ENCODE measurements at places on chromosomes 11 and 22.

GRCh38 chr11:34749666-34750659 lies 129.1 kb downstream of the EHF start:
- DNase-seq, result no peak

- DNase-seq, result no peak
Measured at GRCh38 chr22:46373159-46373558, 37.6 kb downstream of the TRMU start.

GRCh38 chr22:23175817-23176644 lies 4.3 kb upstream of the BCR start:
- no peak for DNase-seq

- no peak for DNase-seq
Measured at GRCh38 chr11:59582006-59582405, 33.6 kb downstream of the OSBP start.

DNA sequence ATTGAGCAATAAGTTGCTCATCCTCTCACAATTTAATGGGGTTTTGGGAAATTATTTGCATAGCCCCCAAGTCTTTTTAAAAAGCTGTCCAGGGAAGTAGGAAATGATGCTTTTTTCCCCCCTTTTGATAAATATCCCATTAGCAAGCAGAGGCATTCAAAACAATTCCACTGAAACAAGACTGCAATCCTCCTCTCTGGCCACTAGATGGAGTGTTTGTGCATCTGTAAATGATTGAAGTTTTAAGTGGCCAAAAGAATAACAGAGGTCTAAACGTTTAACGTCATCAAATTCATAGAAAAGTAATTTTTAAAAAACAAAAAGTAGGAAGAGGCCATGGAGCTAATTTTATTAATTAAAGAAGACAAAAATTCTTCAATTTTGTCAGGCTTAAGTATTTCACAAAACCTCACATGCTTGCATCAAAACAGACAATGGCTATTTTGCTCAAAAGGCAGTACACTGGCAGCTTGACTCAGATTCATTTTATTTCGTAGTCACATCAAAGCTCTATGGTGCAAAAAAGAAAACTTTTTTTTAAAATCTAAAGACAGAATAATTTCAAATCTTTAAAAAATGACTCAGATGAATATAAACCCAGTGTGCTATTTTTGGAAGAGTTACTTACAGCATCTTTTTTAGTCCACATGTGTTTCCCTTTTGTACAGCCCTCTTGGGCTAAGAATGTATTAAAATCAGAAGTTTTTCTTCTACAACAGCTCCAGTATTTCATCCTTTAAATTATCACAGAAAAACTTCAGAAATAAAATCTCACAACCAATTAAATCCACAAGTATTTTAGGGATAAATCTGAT lies 17.8 kb downstream of the CHORDC1 start:
- DNase-seq, result no peak

DNA sequence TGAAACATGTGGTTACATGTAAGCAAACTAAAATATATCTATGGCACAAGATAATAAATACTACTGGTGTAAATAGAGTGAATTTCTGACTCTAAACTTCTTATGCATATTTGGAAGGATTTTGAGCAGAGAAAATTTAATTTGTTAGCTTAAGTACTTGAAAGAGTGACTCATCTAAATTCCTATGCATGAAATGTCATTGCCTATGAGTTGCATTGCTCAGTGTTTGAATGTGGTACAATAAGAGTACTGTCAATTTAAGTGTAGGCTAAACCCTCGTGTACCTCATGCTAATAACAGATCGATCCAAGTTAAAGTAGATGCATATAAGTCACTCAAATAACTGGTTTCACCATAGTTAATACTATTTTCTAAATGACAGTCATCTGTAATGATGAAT lies 5.3 kb upstream of the CARD18 start:
- DNase-seq, result no peak

DNA sequence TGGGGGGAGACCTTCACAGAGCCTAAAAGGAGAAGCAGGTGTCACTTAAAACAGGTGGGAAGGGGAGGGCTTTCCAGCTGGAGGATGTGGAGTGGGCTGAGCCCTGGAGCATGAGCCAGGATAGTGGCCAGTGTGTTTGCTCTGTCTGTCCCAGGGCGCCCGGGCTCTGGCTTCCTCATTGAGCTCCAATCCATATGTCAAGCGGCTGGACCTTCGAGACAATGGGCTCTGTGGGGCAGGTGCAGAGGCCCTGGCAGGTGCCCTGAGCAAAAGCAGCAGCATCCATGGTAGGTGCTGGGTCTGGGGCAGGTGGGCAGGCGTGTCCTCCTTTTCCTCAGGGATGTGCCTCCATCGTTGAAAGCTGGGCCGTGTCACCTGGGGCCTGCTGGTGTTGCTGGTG lies 2.0 kb downstream of the LRRC74B start:
- DNase-seq, result no peak

DNA sequence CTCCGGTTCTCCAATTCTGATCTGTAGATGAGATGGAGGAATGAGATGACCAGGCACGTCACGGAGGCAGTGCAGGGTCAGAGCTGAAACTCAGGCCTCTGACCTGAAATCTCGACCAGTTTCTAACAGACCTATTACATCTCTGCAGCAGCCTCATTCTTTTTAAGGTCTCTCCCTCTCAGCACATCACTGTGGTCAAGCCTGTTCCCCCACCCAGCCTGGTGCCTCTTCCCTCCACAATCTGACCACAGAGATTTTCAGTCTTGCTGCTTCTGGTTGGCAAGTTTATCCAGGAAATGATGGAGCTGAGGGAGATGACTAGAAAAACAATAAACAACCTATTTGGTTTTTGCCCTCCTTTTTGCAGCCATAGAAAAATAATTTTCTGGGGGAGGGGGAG lies 9.5 kb downstream of the GRAMD1B start:
- no peak for DNase-seq

DNA sequence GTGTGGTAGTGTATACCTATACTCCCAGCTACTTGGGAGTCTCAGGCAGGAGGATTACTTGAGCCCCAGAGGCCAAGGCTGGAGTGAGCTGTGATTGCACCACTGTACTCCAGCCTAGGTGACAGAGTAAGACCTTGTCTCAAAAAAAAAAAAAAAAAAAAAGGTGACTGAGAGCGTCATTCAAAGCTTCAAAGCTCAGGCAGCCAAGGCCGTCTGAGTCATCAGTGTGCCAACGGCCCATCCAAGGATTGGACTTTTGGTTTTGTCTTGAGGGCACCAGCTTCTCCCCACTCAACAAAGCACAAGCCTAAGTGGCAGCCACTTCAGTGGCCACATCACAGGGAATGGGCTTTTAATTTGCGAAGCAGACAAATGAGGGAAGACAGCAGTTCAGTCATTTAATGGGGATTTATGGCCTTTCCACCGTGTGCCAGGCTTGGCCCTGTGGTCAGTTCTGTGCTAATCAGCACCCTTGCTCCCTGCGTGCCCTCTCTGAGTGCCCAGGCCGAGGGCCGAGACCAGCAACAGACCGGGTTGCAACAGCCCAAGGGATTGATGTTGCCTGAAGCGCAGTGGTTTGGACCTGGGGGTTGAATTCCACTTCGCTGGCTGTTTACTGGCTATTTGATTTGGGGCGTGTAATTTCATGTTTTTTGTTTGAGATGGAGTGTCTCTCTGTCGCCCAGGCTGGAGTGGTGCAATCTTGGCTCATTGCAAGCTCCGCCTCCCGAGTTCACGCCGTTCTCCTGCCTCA lies 30.2 kb upstream of the CRYBB3 start:
- no peak for DNase-seq

- no peak for DNase-seq
Measured at GRCh38 chr11:20610825-20611224, 11.4 kb downstream of the SLC6A5 start.

DNA sequence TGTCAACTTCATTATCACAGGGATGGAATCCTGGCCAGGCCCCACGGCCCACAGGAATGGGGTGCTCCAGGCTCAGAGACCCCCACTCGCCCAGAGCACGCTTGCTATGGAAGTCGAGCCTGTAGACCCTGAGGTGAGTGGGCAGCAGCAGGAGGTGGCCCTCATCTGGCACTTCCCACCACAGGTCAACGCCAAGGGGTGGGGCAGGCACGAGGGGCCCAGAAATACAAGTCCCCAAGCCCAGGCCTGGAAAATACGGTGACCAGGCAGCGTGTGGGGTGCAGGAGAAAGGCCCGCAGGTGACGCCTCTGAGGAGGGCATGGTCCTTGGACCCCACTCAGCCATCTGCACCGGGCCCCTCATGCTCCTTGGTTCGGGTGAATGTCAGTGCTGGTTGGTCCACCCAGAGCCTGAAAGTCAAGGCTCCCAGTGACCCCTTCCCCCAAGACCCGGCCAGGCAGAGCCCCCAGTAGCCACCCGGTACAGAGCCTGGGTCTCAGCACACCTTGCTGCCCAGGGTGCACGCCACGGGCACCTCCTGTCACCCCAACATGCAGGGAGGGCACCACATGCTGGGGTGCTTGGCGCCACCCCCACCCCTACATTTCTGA lies 2.4 kb downstream of the MOB2 start:
- DNase-seq, result no peak

GRCh38 chr22:39785232-39785631 lies 108.3 kb downstream of the ENTHD1 start:
- no peak for DNase-seq

DNA sequence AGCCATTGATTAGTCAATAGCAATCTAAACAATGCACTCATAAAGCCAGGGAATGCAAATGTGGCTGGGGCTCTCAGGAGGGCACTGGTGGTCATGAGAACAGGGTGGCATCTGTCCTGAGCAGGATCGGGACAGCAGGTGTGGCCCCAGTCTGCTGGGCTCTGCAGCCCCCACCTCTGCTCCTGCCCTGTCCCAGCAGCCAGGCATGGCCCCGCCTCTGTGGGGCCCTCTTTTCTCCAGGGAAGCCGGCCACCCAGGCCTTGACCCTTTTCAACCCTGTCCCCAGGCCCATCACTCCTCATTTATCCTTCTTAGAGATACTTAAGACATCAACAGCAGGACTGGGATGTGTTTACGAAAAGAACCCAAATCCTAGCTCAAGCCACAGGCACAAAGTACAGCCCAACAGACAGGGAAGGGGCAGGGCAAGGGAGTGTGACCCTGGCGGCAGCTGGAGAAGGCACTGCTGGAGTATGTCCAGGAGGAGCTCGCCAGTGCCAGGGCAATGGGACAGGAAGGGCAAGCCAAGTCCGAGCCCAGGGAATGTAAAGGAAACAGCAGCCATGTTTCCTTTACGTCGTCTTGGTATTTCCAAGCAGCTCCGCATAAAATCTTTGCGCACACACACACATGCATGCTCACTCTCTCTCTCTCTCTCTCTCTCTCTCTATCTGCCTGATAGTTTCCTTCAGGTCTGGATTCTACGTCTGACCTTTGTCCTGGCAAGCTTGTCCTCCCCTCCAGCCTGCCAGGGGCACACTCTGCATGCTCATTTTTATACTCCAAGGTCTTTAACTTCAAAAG lies 59.9 kb downstream of the DGCR2 start:
- no peak for DNase-seq

DNA sequence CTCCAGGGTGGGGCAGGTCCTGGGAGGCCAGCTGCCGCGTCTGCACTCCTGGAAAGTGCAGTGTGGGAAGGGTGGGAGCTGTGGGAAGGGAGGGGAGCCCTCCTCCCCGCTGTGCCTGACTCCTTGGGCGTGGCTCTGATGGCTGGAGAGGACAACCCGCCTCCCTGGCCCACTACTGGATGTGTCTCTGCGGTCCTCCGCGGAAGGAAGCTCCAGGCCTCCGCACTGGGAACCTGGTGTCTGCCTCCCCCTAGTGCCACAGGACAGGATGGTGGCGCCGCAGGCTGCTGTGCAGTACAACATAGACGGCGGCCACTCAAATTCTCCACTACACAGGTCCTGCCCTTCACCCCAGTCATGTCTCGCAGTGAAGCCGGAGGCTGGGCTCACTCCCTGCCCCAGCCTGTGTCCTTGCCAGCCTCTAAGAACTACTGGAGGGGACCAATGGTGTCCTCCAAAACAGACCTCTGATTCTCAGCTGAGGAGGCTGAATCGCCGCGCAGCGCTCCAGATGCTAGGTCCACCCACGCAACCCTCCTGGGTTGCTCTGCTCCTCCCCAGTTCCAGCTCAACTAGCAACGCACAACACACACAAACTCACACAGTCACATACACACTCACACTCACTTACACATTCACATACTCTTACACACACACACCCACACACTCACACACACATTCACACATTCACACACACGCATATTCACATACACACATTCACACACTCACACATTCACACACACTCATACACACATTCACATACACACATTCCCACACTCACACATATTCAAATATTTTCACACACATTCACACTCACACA lies 12.4 kb upstream of the DSCAML1 start:
- no peak for DNase-seq

DNA sequence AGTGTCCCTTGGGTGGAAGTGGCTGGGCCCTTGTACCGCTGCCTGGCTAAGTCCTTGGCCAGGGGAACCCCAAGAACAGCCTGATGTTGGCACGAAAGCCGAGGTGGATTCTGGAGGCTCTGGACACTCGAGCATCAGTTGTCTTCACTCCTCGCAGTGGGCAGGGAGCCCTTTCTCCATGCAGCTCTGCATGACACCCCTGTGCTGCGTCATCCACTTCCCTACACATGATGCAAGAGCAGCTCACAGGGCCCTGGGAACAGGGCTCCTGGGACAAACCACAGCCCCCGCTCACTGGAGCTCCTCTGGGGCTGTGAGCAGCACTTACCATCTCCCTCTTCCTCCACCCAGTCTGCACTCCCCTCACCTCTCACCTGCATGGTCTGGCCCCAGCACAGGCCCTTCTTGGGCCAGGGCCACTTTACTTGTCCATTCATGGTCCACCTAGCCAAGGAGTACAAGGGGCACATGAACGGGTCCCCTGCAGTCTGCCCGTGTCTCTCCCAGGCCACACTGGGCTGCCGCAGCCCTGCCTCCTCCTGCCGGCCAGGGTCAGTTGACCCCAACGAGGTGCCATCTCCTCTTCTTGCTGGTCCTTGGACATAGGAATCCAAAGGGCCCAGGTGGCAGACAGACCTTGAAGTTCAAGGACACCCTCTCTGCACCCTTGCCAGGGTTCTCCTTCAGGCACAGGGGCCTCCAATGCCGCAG lies 66.5 kb downstream of the IGF2 start:
- DNase-seq, result no peak

GRCh38 chr11:95143106-95143681 lies 53.5 kb downstream of the ENDOD1 start:
- no peak for DNase-seq

DNA sequence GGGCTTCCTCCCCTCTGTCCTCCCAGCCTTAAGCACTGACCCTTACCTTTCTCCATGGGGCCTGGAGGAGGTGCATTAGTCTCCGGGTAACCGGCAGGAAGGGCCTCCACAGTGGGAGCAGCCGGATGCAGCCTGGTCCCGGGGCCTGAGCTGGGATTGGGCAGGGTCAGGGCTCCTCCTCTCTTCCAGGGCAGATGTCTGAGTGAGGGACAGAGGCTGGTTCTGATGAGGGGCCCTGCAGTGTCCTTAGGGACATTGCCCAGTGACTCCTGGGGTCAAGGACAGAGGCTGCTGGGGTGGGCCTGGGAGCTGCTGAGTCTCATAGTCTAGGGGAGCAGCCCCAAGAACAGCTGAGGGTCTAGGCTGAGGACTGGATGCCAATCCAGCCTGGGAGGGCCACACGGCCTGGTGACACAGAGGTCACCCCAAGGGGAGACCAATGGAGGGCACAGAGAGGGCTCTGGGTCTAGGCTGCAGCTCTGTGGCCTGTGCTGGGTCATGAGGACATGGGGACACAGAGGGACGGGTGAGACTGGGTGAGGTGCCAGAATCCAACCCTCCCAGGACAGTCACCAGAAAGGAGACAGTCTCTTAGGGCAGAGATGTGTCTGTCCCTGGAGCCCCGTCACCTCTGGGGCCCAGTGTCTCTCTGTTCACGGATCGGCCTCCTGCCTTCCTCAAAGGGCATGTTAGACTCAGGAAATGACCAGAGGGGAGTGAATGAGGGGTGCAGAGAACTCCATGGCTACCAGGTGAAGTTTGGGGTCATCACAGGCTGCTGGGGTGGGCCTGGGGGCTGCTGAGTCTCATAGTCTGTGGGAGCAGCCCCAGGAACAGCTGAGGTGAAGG lies 6.5 kb downstream of the IGLL5 start:
- DNase-seq, result no peak
